Choroid plexus epithelial cell (primary cell): ENCODE measurements at places on chromosomes 6 and 20.

- DNase-seq = no peak
Measured at GRCh38 chr6:36428911-36429310, 13.7 kb downstream of the PXT1 start.

DNA sequence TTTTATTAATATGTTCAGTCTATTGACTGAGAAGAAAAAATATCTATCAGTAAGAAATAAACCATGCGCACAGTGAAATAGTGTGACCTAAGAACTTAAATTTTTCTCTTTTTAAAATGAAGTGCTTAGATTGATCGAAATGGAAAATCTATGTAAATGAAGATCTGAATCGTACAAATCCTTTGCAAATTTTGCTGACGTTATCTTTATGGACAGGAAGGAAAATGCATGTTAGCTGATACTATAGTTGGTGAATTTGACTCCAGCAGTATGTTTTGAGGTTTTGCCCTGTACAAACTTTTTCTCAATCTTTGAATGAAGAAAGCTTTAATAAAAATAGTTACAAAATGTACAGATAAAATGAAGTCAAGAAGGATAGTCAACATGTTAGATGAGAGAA lies 82.9 kb downstream of the NRN1 start:
- no peak for DNase-seq

DNA sequence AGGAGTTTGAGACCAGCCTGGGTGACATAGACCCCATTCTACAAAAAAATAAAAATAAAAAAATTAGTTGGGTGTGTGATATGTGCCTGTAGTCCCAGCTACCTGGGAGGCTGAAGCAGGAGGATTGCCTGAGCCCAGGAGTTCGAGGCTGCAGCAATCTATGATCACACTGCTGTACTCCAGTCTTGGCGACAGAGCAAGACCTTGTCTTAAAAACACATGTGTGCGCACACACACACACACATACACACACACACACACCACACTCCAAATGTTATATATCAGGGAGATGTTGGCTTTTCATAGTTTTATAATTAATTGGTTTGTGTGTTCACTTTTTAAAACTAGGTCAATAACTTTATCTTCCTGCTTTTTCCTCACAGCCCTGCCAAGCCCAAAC lies 110.5 kb downstream of the RTN4IP1 start:
- DNase-seq = no peak

GRCh38 chr6:87756858-87757257 lies 54.8 kb upstream of the AKIRIN2 start:
- peak; percentile 62 for DNase-seq

DNA sequence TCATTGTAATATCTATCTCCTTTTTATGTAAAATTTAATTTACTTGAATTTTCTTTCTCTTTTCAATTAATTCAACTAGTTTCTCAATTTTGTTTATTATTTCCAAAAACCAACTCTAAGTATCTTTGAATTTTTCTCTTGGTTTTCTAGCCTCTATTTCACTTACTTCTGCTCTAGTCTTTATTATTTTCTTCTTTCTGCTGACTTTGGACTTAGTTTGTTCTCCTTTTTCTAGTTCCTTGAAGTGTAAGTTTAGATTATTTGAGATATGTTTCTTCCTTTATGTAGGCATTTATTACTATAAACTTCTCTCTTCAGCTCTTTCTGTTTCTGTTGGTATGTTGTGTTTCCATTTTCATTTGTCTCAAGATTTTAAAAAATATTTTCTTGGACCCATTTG lies 70.8 kb downstream of the TNFAIP3 start:
- DNase-seq = no peak

DNA sequence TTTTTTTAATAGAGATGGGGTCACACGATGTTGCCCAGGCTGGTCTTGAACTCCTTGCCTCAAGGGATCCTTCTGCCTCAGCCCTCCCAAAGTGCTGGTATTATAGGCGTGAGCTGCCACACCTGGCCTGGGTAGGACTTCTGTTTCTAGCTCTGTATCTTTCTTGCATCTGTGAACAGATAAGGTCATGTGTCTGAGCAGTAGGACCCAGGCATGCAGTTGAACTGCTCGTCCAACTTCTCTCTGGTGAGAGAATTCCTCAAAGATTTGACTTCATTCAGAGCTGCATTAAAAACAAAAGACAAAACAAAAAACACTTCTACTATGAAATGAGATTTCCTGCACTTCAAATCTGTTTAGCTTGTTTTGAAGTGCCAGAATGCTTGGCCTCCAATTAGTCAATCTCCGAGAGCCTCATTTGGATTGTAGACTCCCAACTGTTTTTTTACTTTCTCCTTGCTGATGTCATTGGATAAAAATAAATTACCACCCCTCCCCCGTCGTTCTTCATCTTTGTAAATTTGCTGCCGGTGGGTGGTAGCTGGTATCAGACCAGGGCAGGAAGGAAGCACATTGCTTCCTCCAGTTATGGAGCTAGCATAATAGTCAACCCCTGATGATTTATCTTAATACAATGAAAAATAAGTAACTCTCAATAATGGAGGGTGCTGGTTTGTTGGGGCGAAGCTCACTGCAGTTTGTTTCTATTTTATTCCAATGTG lies 17.6 kb downstream of the CD109 start:
- DNase-seq = peak; percentile 37

DNA sequence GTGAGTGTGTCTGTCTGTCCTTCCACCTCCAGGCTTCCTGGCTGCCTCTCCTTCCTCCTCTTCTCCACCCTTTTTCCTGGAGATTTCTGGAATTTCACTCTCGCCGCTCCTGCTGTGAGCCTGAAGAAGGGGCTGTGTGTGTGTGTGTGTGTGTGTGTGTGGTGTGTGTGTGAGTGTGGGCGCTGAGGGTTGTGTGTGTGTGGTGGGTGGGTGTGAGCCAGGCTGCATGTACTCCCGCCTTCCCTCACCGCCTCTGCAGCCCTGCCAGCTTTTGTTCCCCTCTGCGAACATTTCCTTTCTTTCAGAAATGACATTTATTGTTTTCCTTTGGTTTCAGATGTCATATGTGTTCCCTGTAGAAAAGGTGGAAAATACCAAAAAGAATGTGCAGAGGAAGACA lies 76.0 kb downstream of the SRC start:
- peak; percentile 23 for DNase-seq

DNA sequence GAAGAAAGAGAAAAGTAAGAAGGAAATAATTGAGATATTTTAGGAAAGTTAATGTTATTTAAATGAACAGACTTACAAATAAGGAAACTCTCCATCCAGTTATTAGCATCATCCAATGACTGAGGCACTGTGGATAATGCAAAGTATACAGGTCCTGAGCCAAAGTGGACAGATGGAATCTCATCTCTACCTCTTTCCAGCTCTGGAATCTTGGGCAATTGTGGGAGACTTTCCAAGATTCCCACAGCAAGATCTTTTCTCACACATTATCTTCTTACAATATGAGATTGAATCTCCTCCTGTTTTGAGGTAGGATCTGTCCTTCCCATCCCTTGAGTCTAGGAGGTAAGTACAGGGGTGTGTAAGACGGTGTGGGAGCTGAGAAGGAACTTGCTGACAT lies 28.9 kb downstream of the HTR1E start:
- no peak for DNase-seq

DNA sequence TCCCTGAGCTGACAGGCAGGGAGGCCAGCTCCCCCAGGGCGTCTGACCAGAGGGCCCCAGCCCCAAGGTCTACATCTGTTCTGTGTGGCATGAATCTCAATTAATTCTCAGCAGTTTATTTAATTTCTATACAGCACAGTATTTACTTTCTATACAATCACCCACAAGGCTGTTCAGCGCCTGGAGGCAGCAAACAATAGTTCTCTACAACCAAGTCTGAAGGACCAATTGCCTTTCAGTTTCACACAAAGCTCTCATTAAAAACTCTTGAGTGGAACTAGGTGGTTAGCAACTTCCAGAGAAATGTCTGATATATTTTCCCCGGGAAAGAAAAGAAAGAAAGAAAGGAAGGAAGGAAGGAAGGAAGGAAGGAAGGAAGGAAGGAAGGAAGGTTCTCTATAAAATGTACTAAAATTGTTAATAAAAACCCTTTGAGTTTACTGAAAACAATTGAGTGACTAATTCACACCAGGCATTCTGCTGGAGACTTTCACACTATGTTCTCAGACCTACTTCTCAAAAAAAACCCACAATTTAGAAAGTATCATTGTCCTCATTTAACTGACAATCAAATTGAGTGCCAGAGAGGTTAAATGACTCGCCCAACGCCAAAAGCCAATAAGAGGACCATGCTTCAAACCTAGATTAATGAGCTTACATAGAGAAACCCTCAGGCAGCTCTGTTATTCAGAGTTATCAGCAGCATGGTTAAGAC lies 62.5 kb downstream of the METTL24 start:
- no peak for DNase-seq

DNA sequence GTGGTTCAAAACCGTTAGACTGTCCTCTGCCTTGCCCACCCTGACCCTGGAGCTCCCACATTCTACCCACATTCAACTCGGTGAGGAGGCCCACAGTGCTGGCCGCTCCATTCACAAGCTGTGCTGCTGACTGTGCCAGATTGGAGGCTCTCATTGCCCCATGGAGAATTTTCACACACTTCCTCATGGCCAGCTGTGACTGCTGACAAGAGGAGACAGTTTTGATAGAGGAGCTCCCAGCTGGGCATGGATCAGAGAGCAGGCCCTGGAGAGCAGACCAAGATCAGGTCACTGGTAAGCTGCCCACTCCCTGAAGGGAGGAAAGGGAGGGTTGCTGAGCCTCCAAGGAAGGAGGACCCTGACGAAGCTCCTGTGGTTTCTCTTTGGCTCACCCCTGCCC lies 246.1 kb upstream of the RIN2 start:
- DNase-seq = no peak

- no peak for DNase-seq
Measured at GRCh38 chr20:41054847-41055230, 26.2 kb downstream of the TOP1 start.

DNA sequence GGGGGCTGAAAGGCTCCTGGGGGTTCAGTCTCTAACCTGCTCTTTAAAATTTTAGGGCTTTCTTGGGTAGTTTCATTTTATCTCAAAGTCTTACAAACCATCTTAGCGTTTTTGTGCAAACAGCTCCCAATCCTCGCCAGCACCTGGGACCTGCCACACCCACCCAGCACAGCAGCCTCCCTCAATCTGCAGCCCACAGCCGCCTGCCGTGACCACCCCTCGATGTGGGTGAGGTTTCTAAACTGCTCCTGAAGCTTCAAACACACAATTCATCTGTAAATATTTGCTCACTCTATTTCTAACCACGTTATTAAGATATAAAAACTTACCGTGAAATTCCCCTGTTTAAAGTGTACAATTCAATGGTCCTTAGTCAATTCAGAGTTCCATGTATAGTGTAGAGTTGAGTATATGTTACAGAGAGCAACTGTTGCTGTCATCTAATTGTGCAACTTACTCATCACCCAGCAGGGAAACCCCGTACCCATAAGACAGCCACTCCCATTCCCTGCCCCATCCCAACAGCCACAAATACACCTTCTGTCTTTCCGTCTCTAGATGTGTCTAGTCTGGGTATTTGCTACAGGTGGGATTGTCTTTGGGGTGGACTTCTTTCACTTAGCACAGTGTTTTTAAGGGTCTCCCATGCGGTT lies 381.0 kb downstream of the TAF4 start:
- DNase-seq = no peak

- DNase-seq = no peak
Measured at GRCh38 chr20:63929071-63929470, 27.1 kb downstream of the UCKL1 start.
